ENCODE measurements at places on chromosomes 4 and X.

DNA sequence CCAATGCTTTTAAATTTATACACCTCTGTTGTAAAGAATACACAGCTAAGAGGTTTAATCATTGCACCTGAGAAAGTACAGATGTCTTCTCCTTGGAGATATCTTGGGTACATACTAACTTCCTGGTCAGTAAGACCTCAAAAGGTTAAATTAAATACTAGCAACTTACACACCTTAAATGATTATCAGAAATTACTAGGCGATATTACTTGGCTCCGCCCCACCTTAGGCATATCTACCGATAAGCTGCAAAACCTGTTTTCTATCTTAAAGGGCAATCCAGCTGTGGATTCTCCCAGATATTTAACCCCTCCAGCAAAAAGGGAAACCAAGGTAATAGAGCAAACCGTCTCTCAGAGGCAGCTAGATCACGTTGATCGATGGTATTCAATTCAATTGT lies 819.4 kb downstream of the FAM133A start:
- no peak for DNase-seq

- no peak for DNase-seq
Observed at GRCh38 chrX:21800344-21800770, 39.1 kb upstream of the MBTPS2 start.

GRCh38 chrX:44961817-44962607 lies 89.0 kb downstream of the KDM6A start:
- no peak for DNase-seq

- DNase-seq: no peak
Observed at GRCh38 chrX:8657883-8658282, 74.1 kb downstream of the ANOS1 start.

- DNase-seq: no peak
Observed at GRCh38 chr4:163666332-163666873, 171.9 kb downstream of the TMA16 start.

DNA sequence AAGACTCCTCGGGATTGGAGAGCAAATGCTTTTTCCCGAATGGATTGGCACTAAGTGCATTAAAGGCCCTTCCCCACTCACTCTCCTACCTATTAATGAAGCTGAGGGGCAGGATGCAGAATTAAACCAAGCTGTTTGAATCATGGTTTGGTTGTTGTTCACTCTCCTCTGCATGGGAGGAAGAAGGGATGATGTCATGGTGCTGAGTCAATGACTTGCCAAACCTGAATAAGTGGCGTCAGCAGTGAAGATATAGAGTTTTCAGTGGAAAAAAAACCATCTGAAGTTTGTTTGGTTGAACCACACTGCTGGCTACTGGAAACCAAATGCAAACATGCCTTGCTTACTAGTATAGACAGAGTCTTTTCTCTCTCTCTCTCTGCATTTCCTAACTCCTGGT lies 19.8 kb upstream of the ZXDA start:
- DNase-seq: no peak

GRCh38 chr4:83961575-83961974 lies 425.7 kb downstream of the GPAT3 start:
- no peak for DNase-seq

DNA sequence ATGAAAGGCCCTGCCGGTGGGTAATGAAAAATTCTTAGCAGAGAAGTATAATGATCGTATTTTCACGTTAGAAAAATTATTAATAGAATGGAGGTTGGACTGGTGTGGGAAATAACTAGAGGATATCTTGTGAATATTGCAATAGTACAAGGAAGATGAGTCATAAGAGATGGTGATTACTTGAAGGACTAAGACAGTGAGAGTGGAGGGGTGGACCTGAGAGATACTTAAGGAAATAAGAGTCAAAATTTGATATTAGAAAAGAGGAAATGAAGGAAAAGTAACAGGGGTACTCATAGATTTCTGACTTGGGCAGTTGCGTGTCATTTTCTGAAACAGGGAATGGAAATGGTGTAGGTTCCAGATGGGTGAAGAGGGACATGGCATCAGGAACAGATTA lies 1.7 kb upstream of the USP53 start:
- no peak for DNase-seq

DNA sequence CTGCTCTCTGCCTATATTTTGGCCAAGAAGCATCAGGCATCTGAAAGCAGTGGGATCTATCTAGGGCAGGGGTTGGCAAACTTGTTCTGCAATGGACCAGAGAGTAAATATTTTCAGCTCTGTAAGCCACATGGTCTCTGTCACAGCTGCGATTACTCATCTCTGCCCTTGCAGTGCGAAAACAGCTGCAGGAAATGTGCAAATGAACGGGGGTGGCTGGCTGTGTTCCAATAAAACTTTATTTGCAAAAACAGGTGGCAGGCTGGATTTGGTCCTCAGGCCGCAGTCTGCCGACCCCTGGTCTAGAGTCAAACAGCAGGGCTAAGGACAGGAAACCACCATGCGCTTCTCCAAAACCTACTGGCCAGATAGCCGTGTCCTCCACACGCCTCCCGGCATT lies 48.6 kb downstream of the ACOX3 start:
- DNase-seq: no peak

GRCh38 chrX:93419642-93420041 lies 253.7 kb downstream of the NAP1L3 start:
- no peak for DNase-seq

- DNase-seq: peak; percentile 27
Observed at GRCh38 chr4:74932832-74933561, at the start of gene PARM1. Gene PARM1, plus strand, starts transcription at chr4:74933116. Its CDS starts 212 bp downstream, at chr4:74933328.

GRCh38 chrX:130395341-130395740 lies 6.4 kb upstream of the RBMX2 start:
- no peak for DNase-seq

DNA sequence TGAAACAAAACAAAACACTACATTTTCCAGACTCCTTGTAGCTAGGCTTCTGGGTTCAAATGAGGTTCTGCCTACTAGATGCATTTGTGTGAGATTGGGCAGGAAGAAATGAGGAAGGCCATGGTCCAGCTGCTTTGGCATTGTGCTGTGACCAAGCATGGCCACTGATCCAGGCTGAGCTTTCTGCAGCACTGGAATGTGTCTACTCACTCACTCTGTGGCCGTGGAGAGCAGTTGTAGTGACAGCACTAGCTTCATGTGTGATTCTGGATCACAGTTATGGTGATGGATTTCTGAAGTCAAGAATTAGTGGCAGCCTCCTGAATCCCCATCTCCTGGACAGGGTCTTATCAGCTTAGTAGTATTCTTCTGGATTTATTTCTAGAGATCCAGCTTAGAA lies 358.9 kb downstream of the GPAT3 start:
- DNase-seq: no peak

- no peak for DNase-seq
Observed at GRCh38 chr4:53764761-53765490, 173.6 kb upstream of the LNX1 start.

DNA sequence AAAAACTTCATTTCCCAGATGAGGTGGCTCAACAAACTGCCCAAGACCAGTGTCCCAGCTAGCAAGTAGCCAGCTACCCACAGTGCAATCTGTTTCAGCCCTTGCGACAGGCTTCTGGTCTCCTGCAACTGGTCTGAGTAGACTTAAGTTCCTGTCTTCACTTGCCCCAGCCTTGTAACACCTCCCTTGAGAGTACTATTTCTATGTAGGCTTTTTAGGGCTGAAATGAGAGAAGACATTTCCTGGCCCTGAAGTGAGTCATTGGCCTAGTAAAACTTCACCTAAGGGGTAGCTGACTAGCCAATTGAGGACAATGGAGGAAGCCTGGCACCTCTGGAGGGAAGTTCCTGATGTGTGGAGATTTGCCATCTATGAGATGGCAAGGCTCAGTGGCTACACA lies 80.1 kb upstream of the STIM2 start:
- no peak for DNase-seq

DNA sequence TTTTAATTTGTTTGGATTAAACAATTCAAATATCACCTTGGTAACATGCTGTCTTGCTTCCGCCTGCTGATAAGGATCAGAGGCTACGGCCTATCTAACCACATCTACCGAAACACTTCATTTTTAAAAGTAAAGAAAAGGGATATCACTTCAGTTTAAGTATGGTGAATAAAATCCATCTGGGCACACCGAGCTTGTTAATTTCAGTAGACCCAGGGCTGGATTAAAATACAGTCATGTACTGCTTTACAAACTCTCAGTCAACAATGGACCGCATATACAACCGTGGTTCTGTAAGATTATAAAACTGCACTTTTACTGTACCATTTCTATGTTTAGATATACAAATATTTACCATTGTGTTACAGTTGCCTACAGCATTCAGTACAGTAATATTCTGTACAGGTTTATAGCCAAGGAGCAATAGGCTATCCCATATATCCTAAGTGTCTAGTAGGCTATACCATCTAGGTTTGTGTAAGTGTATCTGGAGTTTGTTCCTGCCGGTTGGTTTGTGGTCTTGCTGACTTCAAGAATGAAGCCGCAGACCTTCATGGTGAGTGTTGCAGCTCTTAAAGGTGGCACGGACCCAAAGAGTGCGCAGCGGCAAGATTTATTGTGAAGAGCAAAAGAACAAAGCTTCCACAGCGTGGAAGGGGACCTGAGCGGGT lies 40.0 kb downstream of the SEPTIN11 start:
- DNase-seq: no peak

GRCh38 chrX:96455078-96455477 lies 229.6 kb upstream of the DIAPH2 start:
- no peak for DNase-seq

- DNase-seq: peak; percentile 24
Observed at GRCh38 chr4:61994036-61994435, 793.9 kb downstream of the ADGRL3 start.

DNA sequence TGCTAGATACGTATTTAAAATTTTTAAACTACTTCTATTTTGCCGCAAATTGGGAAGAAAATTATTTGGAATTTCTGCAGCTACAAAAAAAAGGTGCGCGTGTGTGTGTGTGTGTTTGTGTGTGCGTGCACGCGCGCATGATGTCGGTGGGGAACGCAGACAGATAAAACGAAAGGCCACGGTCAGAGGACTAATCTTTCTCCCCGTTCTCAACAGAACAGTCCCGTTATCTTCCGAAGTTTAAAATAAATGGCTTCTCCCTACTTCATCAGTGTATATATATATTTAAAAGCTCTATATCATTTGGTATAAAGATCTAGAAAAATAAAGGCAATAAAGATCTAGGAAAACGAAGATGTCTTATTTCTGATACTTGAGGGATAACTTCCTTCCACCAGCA lies 1.5 kb downstream of the MGARP start:
- no peak for DNase-seq

- no peak for DNase-seq
Observed at GRCh38 chrX:50002067-50002714, 79.8 kb downstream of the CLCN5 start.

- no peak for DNase-seq
Observed at GRCh38 chr4:120826853-120827252, 95.7 kb downstream of the PRDM5 start.

Measured in fibroblast of skin of left quadriceps (primary cell).